ENCODE measurements at places on chromosomes 2 and 18.

DNA sequence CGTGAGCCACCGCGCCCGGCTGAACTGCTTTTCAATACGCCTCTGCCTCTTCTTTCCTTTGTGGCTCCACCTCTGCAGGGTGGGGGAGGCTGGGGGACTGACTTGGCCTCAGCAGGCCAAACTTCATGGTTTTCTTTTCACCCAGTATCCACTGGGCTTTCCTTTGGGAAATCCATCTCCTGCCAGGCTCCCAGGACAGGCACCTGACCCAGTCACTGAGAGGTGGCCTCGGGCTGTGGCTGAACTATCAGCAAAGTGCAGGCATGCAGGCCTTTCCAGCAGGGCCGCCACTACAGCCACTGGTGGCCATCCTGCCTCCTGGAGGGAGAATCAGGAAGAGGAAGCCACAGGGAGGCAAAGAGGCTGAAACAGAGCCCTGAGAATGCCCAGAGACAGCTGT lies 33.4 kb upstream of the SEMA4C start:
- DNase-seq, result no peak

- no peak for DNase-seq
These were observed 571.6 kb downstream of the ARHGAP15 start for GRCh38 chr2:143700865-143701264.

GRCh38 chr2:47906157-47907038 lies at the start of gene FBXO11:
TSS of gene FBXO11 (minus strand) at chr2:47906498. CDS start at chr2:47905720, 778 bp downstream.
- DNase-seq, result peak; percentile 90

GRCh38 chr18:50734342-50734741 lies 85.5 kb downstream of the MRO start:
- DNase-seq, result no peak

- no peak for DNase-seq
These were observed at the start of gene CTAGE1 for GRCh38 chr18:22417496-22418188. TSS of gene CTAGE1 (minus strand) at chr18:22417915. CDS start at chr18:22417811, 104 bp downstream.

- DNase-seq, result no peak
These were observed 310.7 kb downstream of the DPP10 start for GRCh38 chr2:114753145-114753544.

- no peak for DNase-seq
These were observed 11.3 kb downstream of the IL1RN start for GRCh38 chr2:113138428-113139322.

- DNase-seq, result no peak
These were observed 52.0 kb upstream of the TNP1 start for GRCh38 chr2:216911886-216912285.

DNA sequence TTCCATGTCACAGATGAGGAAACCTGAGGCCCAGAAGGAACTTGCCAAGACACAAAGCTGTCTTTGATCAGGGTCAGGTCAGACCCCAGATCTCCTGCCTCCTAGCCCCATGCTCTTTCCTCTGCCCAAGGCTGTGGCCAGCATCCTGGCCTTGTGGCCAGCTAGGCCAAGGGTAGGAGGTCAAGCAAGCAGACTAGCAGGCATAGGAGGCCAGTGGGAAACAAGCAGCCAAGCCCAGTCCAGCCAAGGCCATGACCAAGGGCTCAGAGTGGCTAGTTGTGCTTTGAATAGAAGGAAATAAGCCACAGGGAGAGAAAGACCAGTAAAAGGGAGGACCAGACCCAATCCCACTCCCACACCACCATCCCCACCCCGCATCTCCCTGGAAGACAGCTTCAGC lies 30.4 kb downstream of the KCNK3 start:
- no peak for DNase-seq

GRCh38 chr2:30243231-30243630 lies 11.9 kb downstream of the LBH start:
- no peak for DNase-seq

- DNase-seq, result no peak
These were observed 155.7 kb upstream of the SH3BP4 start for GRCh38 chr2:234796045-234796591.

DNA sequence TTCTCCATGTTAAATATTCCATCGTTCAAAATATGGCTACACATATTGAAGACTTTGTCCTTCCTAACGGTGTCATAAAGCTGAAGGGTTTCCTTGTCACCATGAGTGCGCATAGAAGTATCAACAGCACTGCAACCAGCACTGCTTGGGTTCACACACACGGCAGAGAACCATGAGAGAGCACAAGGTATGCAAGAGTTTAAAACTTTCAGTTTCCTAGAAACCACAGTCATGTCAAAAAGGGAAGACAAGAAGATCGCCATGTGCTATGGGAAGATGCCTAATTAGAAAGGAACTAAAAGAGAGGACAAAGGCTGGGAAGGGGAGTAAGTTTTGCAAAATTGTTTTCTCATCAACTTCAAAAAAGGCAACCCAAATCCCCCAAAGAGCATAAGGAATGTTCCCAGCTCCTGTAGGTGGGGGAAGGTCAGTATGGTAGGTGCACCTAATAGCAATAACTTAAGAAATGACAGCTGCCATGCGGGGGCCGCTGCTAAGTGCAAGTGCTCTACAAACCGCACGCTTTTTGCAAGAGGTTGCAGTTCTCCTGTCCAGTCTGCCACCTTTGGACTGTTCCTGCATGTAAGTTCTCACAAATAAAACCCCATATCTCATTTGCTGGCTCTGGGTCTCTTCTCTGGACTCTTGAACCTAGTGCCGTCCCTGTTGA lies 136.8 kb downstream of the TMEM163 start:
- DNase-seq, result no peak

DNA sequence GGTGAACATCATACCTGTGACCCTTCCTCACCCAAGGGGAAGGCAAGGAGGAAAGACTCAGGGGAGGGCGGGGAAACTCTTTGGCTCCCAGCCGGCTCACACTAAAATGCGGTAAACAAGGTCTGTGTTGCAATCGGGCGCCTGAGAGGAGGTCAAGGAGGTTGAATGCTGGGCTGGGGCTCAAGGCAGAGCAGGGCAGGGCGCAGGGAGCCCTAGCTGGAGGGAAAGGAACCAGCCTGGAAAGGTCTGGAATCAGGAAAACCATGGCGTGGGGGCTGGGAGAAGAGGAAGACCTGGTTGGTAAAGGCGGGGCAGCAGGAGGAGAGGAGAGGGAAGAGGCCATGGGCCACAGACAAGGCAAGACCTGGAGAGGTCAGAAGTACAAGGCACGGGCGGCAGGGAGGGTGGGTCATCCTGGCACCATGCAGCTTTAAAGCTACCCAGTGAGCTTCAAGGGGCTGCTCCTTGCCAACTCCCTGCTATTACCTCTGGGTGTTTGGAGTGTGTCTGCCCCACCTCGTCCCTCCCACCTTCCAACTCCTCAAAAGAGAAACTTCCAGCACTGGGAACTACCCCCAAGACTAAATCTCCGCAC lies 4.8 kb upstream of the TMEM37 start:
- DNase-seq, result no peak

GRCh38 chr2:201152999-201153815 lies 29.7 kb upstream of the CASP10 start:
- no peak for DNase-seq

DNA sequence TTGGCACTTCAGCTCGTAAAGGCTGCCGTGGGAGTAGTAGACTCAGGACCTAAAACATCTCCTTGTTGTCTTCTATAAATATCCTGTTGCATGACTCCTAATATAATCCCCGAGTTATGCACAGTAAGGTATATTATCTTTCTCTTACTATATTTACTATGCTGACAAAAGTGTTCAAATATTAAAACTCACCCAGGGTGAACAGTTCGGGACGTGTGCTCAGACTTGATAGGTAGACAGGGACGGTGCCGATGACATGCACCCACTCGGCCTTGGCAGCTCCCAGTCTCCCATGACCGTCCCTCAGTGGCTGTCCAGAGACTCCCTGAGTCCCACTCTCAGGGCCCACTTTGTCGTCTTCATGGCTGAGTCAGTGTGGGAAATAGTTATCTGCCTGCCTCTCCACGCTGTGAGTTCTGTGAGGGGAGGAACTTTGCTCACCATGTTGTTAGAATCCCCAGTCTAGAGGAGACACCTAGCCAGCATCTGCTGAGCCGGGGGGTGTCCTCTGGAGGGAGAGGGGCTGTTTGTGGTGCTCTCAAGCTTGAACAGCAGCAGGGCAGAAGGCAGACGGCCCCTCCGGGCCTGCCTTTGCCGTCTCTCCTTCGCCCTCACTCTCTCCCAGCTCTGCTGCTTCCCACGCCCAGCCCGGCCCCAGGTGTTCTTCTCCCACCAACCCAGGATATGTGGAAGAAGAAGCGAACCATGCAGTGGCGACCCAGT lies 75.0 kb downstream of the DGKD start:
- no peak for DNase-seq

GRCh38 chr2:61948661-61949457 lies 43.4 kb downstream of the COMMD1 start:
- no peak for DNase-seq

- DNase-seq, result no peak
These were observed 327.2 kb upstream of the TRIB2 start for GRCh38 chr2:12389344-12390045.

GRCh38 chr2:200373973-200374416 lies 67.5 kb downstream of the SPATS2L start:
- DNase-seq, result no peak

DNA sequence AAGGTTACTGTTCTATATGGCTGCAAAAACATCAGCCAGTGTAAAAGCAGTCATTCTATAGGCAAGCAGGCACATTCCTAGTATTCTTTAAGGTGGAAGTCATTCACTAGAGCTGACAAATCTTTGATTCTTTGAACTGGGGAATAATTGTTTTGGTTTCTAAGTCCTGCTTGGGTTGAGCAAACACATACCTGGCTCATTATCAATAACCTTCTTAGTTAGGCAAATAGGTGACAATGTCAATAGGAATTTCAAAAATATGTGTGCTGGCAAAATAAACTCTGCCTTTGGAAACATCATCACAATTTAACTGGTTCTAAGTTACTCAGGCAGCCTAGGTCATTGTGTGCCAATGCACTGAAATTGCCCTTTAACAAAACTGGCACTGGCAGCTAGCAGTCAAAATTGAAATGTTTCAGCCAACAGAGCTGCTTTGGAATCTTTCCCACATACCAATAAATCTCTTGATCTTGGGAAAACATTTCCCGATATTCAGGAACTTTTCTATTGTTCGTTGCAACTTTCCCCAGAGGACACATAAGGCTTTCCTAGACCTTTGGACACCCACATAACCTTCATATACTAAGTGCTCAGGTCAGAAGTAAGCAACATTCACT lies 402.0 kb upstream of the MMADHC start:
- no peak for DNase-seq

DNA sequence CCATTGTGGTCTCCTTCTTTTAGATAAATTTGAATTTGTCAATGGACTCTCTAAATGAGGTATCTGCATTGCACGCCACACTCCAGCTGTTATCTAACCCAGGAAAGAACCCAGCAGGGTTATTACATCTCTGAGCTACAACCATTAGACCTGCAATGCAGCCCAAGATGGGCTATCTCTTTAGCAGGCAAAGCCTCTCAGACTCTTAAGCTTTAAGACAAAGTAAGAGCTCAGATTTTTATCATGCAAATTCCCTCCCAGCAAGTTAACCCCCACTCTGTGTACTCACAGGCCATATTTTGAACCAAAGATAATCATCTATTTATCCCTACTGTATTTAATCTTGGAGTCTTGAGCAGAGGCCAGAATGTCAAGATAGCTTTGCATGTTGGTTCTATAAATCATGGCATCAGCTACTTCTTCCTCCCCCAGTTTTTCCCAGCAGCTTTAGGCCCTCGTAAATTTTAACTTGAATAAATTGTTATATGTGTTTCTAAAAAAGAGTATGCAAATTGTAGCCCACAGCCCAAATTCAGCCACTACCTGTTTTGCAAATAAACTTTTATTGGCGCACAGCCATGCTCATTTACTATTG lies 273.7 kb upstream of the PKDCC start:
- DNase-seq, result no peak

- no peak for DNase-seq
These were observed 170.6 kb downstream of the FIGN start for GRCh38 chr2:163565192-163565591.

DNA sequence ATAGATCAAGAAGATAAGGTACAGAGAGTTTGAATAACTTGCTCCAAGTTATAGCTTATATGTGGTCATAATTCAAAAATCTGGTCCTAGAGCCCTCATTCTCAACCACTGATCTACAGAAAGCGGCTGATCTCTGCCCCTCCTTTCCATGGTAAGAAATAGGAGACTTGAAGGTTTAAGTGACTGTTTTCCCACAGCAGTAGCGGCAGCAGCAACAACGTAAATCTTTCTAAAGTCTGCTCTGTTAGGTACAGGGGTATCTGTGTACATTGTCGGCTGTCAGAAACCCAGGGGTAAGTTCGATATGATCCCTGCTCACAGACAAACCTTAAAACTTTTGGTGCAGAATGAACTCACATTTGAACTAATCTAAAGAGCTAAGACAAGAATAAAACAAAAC lies 105.4 kb downstream of the EPHA4 start:
- no peak for DNase-seq

DNA sequence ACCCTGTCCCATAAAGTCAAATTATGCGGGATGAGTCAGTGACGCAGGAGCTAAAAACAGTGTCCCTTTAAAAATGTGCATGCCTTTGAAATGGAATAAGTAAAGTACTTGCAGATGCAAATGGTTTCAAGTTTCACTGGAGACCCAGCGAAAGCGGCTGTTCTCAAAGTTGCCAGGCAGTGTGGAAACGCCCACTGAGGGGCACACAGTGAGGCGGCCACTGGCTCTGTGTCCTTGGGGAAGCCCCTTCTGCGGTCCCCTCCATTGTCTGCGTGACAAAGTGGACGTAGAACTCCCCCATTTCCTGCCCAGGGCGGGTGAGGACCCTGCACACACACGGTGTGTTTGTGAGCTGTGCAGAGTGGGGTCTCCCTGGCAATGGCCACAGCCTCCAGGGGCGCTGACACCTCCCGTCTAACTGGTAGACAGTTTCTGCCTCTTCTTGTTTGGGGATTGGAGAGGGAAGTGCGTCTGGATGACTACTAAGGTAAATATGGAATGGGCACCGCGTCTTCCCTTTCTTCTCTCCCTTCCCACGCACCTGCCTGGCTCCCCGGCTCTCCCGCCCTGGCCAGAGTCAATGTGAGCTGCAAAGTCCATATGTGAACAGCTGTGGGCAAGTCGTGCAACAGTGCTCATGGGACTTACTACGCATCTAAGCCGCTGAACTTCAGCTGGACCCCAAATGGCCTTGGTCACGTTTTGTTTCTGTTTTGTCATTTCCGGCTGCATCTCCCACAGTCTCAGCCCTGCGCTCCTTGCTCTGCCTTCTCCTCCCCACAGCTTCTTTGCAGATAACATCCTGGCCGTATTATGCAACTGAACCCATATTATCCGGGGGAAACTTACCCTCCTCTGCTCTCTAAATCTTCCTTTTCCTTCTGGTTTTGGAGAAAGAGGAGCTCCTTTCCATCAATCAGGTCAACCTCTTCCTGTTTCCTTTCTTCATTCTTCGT lies 33.7 kb upstream of the ZNF516 start:
- DNase-seq, result no peak

DNA sequence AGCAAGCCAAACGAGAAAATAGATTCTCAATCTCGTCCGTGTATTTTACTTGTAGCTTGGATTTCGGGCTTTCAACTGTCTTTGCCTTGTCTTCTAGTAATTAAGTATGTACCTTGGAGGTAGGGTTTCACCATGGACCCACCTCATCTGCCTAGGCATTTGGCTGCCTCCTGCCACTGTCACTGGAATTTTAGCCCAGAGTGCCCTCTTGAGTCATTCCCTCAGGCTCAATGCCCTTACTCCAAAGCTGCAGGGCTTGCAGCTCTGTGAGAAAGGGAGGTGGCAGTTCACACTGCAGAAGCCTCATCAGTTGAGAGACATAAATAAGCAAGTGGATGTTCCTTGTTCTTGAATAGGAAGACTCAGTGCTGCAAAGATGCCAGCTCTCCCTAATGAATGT lies 89.6 kb downstream of the VSNL1 start:
- no peak for DNase-seq

All from activated CD8-positive, alpha-beta memory T cell treated with anti-CD3 and anti-CD28 coated beads for 1 hour (primary cell).